ENCODE measurements at places on chromosomes 3 and 15.

DNA sequence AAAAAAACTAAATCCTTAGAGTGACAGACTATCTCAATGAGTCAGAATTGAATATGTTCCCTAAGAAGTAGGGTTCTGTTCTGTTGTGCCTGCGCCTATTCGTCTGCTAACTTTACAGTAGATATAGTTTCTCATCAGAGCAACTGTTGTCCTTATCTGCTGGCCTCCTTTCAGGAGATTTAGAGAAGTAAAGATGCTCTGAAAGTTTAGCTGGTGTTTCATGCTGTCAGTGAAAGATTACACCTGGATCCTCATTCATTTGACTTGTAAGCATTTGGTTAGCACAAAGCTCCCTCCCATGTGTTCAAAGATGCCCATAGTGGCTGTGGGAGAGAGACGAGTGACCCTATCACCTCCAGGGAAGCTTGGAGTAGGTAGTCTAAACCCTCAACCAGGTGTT, 35.0 kb downstream of the SUCNR1 start:
- no peak for DNase-seq

- DNase-seq, result no peak
Measured at GRCh38 chr15:99605490-99605931, 39.7 kb downstream of the MEF2A start.

- DNase-seq, result no peak
Measured at GRCh38 chr3:98875535-98875934, 26.0 kb downstream of the DCBLD2 start.

GRCh38 chr3:32621466-32621865, 50.8 kb upstream of the DYNC1LI1 start:
- no peak for DNase-seq

DNA sequence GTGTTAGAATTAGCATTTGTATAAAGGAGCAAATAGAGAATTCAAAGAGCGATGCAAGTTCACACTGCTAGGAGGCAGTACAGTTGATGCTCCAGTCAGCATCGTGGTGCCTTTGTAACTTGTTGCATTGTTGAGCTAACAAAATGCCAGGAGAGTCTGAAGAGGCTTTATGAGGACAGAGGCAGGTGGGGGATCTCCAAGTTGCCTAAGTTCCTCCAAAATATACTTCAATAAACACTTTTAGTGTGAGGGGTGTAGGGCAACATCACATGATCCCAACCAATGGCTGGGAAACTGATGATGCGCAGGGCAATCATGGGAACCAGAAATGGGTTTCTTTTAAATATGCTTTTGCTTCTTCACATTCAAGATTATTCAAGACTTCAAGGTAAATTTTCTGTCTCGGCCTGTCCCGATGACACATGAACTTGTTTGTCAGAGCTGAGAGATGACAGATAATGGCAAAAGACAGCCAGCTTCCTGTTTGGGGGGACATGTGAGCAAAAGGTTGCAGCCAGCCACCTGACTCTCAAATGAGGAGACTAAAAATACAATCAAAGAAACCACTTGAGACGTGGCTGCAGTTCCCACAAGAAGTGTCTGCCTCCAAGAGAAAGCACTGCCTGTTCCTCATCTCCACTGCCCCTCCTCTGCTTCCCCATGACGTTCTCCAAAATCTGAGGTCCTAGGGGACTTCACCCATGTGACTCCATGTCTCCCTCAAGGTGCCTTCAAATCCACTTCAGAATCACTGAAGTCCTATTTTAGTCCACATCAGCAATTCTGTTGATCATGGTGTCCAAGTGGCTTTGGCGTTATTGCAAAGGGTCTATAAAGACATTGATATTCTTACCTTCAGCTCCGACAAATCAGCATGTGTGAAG, 39.3 kb downstream of the KLHL6 start:
- DNase-seq, result no peak

DNA sequence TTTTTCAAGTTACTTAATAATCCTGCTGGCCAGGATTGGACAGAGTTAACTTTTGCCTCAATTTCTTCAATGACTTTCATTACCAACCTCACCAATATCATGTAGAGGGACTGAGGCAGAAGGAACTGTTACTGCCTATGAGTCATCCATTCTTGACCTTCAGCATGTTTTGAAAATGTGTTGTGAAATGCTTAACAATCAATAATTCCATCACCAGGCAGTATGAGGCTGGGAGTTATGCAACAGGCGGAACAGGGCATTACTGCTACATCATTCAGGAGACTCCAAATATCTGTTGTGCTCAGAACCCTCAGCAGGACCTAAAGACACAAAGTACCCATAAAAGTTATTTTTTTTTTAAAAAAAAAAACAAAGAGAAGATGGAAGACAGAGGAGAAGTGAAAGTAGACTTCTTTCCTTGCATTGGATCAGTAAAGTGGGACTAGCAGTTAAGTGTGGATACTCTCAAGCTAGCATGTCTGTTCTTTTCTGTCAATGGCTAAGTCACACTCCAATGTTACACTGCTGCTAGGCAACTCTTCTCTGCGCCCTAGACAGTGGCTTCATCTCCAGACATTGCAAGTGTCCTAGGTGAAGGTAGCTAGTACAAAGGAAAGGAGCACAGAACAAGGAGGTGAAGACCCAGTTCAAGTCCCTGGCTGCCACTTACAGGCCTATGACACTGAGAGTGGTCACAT, 184.9 kb upstream of the LPP start:
- DNase-seq, result peak; percentile 68

DNA sequence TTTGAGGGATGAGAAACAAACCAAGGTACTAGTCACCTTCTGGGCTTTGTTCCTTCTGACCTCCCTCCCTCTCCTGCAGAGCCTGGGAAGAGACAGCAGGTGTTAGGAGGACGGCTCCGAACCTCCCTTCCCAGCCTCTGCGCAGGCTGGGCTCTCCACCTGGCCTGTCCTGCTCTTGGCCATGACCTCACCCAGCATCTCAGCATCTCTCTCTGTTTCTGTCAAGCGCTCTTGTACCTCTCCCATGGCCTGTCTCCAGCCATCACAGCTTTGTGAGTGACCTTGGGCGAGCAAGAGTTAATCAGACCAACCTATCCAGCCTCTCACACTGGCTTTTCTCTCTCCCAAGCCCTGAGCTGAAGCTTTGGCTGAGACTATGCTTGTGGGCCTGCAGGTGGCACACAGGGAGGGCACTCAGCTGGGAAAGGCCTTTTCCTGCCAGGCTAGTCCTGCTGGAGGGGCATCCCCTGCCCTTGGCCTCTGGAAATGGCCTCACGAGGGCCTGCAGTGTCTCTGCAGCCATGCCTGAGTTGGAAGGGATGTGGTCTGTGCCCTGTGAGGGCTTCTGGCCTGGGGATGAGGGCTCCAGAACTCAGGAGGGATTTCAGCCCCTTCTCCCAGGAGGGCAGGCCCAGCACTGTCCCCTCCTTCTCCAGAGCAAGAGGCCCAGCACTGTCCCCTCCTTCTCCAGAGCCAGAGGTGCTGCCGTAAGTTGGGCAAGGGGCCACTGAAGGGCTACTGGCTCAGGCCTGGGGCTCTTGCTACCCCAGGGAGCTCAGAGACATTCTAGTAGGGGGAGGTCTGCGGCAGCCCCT, 2.1 kb downstream of the CHST13 start:
- DNase-seq, result no peak

DNA sequence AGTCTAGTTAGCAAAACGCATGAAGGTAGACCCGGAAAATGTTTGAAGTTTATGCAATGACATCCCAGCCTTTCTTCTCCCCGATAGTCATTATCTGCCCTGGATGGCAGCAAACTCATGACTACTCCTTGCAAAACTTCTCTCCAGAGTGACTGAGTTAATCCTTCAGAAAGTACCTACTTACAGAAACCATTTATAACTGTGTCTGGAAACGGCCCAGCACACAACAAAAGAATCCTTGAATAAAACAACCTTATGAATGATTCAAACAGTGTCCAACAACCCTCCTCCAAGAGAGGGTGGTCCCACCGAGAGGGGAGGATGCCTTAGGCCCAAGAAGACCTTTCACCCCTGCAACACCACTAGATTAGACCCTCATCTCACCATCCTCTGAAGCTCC, 14.2 kb downstream of the ST8SIA2 start:
- no peak for DNase-seq

DNA sequence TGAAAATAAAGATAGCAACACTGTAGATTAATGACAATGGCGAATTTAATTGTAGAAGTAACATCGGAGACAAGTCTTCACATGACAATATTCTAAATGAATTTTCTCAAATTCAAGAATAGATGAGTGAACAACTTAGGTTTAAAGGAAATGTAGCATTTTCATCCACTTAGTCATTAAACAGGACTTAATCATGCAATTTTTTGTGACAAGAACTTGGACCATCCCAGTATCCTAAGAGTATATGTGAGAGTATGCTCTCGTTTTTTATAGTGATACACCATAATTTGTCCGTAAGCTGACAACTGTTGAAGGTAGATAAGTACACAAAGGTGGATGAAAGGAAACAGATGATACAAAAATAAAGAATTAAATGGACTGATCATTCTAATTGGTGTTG, 81.5 kb downstream of the DLG1 start:
- DNase-seq, result no peak

GRCh38 chr15:100220058-100220768, 121.6 kb downstream of the ADAMTS17 start:
- DNase-seq, result no peak

DNA sequence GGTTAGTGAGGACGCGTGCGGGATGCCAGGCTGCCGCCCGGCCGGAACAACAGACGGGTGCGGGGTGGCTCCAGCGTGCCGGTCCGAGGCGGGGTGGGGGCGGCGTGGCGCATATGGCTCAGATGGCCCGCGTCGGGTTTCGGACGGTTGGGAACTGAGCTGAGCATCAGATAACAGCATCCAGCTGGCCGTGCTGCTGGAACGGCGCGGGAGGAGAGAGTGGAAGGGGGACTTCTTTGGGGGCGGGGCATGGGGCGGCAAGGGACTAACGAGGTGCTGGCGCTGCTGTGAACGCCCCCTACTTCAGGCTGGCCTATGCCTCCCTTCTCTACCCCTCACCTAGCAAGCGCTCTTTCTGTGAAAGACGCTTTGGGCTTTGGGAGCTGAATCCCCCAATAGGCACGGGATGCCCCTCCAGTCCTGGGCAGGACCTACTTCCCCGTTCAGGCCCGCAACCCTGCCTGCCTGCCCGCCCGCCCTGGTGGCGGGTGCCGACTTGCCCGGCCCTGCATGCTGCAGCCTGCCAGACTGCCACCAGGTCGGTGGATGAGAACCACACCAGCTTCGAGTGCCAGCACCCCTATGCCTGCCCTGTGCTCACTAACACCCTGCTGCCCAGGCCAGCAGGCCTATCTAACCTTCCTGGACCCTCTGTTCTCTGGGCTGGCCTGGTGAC, 542 bp downstream of the INKA1 start:
- DNase-seq, result peak; percentile 46

DNA sequence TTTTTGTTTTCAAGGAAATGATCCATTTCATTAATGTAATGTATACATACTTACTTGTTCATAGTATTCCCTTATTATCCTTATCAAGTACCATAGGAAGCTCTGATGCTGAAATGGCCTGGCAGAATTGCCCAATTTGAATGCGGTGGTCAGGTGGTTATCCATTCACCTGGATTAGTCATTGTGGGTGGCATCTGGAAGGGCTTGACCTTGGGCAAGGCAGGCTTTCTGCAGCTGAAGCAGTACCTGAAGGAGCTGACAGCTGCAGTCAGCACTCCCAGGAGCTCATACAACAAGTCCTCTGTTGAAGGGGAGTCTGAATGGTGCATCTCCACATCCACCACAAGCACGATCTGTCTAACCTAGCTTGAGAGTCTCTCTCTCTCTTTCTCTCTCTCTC, 12.2 kb upstream of the IQCF5 start:
- DNase-seq, result no peak

Measured in AG09319 (cell line).